ENCODE measurements at places on chromosomes 1 and 21.

DNA sequence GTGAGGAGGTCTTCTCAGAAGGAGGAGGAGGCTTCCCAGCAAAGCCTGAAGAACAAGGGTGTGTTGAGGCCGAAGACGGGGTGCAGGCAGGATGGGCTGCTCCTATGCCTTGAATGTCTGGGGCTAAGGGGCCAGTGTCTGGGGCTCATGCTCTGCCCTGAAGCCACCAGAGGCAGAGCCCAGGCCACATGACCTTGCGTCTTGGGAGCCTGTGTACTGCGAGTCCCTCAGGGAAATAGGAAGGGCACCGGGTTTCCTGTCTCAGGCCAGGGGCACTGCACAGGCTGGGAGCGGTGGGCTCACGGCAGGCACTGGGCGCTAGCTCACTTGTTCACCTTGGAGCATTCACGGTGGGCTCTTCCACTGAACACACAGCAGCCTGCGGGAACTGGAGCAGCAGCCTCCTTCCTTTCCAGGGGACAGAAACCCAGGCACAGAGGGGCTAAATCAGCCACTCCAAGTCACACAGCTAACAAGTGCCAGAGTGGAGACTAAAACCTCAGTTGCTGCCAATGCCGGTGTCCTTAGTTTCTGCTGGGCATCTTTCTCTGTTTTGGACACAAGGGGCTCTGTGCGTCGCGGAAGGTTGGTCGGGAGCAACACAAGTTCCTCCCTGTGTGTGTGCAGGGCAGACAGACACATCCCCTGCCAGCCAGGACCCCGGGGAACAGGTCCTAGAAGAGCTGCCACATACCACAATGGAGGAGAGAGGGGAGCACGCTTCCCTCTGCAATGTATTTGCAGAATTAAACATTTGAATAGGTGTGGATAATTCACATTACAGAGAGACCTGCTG is 104.8 kb upstream of the C1orf174 start:
- H3K27me3 ChIP-seq = no peaks in the 10 kb centered on the region
- no peak overlapping the region for H3K4me3 ChIP-seq
- no peaks in the 10 kb centered on the region for H3K36me3 ChIP-seq
- no peak overlapping the region for H3K27ac ChIP-seq
- no peaks in the 10 kb centered on the region for H3K4me1 ChIP-seq
- no peak for DNase-seq

- H3K4me1 ChIP-seq = no peaks in the 10 kb centered on the region
- no peak overlapping the region for H3K27ac ChIP-seq
These were observed 8.2 kb upstream of the MAPKAPK2 start for GRCh38 chr1:206676499-206676898.

GRCh38 chr1:210989905-210990304 is 144.0 kb downstream of the KCNH1 start:
- H3K36me3 ChIP-seq = no peaks in the 10 kb centered on the region
- no peak for DNase-seq
- no peak overlapping the region for H3K4me3 ChIP-seq
- H3K27ac ChIP-seq = no peak overlapping the region

GRCh38 chr1:202615501-202616354 is 94.5 kb downstream of the SYT2 start:
- no peak for DNase-seq
- no peak overlapping the region for H3K4me3 ChIP-seq
- no peaks in the 10 kb centered on the region for H3K36me3 ChIP-seq
- peaks cover 9% of the 10 kb centered on the region for H3K4me1 ChIP-seq
- no peaks in the 10 kb centered on the region for H3K27me3 ChIP-seq

- no peaks in the 10 kb centered on the region for H3K36me3 ChIP-seq
- peaks cover 33% of the 10 kb centered on the region for H3K4me1 ChIP-seq
- H3K4me3 ChIP-seq = no peak overlapping the region
These were observed 5.8 kb downstream of the VWA1 start for GRCh38 chr1:1441002-1441888.

GRCh38 chr1:50135716-50136115 is 27.0 kb downstream of the ELAVL4 start:
- no peaks in the 10 kb centered on the region for H3K27me3 ChIP-seq
- DNase-seq = no peak
- no peaks in the 10 kb centered on the region for H3K4me1 ChIP-seq

DNA sequence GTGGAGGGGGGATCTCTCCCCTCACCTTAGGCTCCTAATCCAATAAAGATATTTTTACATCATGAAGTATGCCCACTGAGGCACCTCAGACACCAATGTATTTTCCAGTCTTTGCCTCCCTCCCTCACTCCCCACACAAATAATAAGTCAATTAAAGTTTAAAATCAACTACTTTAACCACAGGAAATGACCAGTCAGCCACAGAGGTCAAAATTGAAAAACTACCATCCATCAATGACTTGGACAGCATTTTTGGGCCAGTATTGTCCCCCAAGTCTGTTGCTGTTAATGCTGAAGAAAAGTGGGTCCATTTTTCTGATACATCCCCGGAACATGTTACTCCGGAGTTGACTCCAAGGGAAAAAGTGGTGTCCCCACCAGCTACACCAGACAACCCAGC is 70.6 kb upstream of the DYNLT5 start:
- no peak overlapping the region for H3K27ac ChIP-seq
- DNase-seq = no peak
- no peak overlapping the region for H3K4me3 ChIP-seq
- H3K36me3 ChIP-seq = no peaks in the 10 kb centered on the region

DNA sequence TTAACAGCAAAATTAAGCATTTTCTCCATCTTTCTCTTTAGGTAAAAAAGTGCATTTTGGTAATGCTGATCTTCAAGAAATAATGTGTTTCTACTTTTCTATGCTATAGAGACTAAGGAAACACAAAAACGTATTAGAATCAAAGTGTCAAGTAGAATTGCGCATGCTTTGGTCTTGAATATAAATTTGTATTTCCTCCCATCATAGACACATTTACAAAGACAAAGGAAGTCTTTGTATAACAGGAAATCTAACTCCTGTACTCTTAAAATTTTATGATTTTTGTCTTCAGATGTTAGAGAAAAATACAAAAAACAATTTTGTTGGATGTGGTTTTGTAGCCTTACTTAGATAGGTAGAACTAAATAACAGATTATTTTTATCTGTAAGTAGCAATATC is 1299.4 kb downstream of the NCAM2 start:
- H3K4me3 ChIP-seq = no peak overlapping the region
- no peak for DNase-seq
- H3K27ac ChIP-seq = no peak overlapping the region
- H3K27me3 ChIP-seq = no peaks in the 10 kb centered on the region
- no peaks in the 10 kb centered on the region for H3K4me1 ChIP-seq
- H3K36me3 ChIP-seq = no peaks in the 10 kb centered on the region

GRCh38 chr1:166937329-166937728 is 38.0 kb downstream of the ILDR2 start:
- H3K4me3 ChIP-seq = no peak overlapping the region
- H3K27me3 ChIP-seq = peaks cover under 1% of the 10 kb centered on the region
- H3K36me3 ChIP-seq = no peaks in the 10 kb centered on the region
- DNase-seq = no peak

GRCh38 chr1:53133261-53134041 is 9.0 kb downstream of the SLC1A7 start:
- H3K27ac ChIP-seq = no peak overlapping the region
- H3K27me3 ChIP-seq = no peaks in the 10 kb centered on the region
- DNase-seq = peak; percentile 20
- no peaks in the 10 kb centered on the region for H3K36me3 ChIP-seq

DNA sequence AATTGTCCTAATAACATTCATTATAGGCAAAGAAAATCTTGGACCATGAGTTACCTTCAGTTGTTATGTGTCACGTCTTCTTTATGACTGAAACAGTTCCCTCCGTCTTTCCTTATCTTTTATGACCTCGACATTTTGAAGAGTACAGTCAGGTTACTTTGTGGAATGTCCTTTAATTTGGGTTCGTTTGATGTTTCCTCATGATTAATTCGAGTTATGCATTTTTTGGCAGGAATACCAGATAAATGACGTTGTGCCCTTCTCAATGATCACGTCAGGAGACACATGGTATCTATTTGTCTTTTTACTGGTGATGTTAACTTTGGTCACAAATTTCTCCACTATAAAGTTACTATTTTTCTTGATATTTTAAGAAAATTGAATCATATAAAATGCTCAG is 17.3 kb upstream of the KLF17 start:
- no peak overlapping the region for H3K27ac ChIP-seq
- no peaks in the 10 kb centered on the region for H3K27me3 ChIP-seq
- no peak overlapping the region for H3K4me3 ChIP-seq
- no peaks in the 10 kb centered on the region for H3K4me1 ChIP-seq
